ENCODE measurements at places on chromosomes 6 and 20.

DNA sequence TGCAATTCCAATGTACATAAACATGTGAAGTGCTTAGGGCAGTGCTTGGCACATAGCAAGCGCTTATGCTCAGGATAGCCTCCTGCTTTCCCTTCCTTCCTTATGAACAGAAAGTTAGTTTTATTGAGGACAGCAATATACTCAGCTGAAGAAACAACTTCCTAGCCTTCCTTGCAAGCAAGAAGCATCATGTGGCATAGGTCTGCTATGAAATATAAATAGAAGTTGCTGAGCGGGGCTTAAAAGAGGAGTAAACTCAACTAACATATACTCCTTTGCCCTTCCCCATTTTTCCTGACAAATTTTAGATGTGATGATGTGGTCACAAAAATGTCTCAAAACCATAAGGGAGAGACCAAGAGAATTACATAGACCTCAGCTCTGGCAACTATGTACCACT lies 98.9 kb downstream of the KIF16B start:
- DNase-seq = no peak

DNA sequence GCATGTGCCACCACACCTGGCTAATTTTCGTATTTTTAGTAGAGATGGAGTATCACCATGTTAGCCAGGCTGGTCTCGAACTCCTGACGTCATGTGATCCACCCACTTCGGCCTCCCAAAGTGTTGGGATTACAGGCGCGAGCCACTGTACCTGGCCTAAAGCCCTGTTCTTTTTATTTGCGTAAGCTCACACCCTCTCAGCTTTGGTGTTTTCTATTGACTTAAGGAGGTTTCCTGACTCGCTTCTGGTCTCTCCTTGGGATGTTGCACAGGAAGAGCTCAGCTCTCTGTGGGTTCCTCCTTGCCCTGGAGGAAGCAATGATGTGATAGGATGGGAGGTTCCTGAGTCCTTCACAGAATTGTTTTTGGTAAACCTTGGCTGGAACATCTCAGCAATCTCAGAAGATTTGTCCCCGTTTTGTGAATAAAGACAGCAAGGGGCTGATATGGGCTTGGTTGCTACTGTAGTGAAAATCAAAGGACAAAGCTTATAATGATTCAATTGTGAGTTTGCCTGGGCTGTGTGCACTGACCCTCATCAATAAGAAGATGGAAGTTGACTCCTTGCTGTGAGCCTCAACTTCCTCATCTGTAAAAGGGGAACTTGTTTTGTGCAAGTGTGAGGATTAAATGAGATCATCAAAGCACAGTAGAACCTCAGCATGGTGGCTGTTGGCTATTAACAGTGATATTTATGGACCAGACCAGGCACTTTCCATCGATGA lies 27.0 kb downstream of the TOX2 start:
- DNase-seq = no peak

GRCh38 chr20:5061213-5061612 lies 58.5 kb downstream of the PCNA start:
- peak; percentile 69 for DNase-seq

- peak; percentile 14 for DNase-seq
Observed at GRCh38 chr6:112332274-112332673, 14.9 kb upstream of the RFPL4B start.

DNA sequence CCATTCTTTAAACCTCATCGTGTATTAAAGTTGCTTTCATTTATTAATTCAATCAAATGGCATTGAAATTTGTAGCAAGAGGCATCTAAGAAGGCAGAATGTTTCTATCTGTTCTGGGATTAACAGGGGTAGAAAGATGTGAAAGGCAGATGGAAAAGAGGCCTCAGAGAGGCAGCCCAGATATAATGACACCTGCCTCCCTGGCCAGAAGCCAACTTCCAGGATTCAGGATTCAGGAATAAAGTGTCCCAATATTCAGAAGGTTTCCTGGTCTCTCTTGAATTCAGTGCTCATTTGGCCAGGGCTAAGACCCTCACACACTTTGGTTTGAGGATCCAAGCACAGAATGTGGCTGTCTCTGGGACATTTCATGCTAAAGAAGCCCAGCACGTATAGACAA lies 39.9 kb downstream of the HLA-B start:
- no peak for DNase-seq

Measured in SW 1271 (cell line).